ENCODE measurements at places on chromosomes 12 and 14. TPM values are rescaled to one million over a fixed set of nuclear protein-coding genes. Genes with fewer than 3 reads are reported as not detected.
A peak's percentile ranks its signal among the peaks of the same experiment; 100 is the strongest.

SIRT4 gene
- total RNA-seq: 2.3 TPM

COL2A1 gene
- total RNA-seq: 1.7 TPM

SLC5A8 gene
- not detected for total RNA-seq

KCNC2 gene
- total RNA-seq: not detected

FAM186B gene
- total RNA-seq: 0.21 TPM

GYS2 gene
- total RNA-seq: not detected

KIF26A gene
- 0.48 TPM for total RNA-seq

GRCh38 chr12:11457996-11458645 is 62.8 kb upstream of the PRB2 start:
- no peak for DNase-seq

GRCh38 chr14:51094282-51094821 is 553 bp downstream of the TRIM9 start:
- DNase-seq: no peak

DNA sequence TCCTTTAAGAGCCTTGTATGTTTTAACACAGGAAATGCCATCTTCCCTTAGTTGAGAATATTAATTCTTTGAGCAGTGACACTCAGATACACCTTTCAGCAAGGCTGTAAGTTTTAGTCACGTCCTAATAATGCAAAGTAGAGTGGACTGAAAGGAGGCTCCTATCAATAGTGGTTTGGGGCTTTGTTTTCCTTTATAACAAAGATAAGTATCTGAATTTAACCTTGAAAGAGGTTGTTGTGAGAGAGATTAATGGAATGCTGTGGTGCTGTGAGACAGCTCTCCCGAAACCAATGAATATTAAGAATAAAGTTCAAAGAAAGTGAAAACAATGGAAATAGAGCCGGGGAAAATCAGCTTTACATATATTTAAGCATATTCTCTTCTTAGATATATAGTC is 259.6 kb downstream of the ERC1 start:
- DNase-seq: no peak

DNA sequence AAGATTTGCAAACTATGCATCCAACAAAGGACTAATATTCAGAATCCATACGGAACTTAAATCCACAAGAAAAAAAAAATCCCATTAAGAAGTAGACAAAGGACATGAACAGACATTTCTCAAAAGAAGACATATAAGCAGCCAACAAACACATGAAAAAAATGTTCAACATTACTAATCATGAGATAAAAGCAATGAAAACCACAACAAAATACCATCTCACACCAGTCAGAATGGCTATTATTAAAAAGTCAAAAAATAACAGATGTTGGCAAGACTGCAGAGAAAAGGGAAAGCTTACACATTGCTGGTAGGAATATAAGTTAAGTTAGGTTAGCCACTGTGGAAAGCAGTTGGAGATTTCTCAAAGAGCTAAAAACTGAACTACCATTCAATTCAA is 16.2 kb downstream of the CDK17 start:
- DNase-seq: no peak

- DNase-seq: no peak
Measured at GRCh38 chr12:3999904-4000303, 126.7 kb upstream of the PARP11 start.

DNA sequence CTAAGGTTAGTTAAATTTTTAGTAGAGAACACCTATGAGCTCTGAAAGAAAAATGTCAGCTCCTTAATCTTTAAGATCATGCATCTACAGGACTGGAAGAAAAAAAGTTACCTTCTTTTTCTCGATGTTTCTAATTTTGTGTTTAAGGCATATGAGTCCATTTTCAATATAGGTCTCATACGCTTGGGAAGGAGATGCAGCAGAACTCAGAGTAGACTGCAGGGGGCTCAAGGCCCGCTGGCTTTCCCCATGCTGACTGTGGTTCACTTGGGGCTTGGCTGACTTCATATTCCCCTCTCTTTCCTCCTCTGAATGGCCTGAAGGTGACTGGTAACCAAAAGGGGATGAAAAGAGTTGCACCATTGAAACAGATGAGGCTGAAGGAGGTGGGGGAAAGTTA is 1.5 kb downstream of the CAPRIN2 start:
- DNase-seq: no peak

DNA sequence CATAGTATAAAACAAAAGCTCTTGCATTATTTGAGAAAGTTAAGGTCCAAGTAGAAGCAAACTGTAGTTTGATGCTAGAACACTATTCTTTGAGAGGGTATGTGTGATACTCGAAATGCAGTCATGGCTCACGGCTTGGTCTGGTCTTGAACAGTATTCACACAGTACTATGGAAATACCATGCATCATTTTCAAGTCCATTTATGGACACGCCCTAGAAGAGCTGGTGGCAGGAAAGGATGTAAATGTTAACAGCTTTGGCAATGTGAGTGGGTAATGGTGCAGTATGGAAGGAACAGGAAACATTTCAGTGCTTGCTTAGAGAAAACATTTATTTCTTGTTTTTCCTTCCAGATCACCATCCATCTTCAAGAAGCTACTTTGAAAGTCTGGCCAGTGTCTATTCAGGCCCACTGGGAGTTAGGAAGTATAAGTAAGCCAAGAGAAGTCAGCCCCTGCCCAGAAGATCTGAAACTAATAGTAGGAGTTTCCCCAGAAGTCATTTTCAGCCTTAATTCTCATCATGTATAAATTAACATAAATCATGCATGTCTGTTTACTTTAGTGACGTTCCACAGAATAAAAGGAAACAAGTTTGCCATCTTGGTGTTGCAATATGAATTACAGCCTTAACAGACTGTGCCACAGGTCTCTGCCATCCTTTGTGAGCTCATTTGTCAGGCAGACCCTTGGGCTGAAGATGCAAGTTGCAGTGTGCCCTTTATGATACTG is 5.7 kb upstream of the AKAP5 start:
- no peak for DNase-seq

DNA sequence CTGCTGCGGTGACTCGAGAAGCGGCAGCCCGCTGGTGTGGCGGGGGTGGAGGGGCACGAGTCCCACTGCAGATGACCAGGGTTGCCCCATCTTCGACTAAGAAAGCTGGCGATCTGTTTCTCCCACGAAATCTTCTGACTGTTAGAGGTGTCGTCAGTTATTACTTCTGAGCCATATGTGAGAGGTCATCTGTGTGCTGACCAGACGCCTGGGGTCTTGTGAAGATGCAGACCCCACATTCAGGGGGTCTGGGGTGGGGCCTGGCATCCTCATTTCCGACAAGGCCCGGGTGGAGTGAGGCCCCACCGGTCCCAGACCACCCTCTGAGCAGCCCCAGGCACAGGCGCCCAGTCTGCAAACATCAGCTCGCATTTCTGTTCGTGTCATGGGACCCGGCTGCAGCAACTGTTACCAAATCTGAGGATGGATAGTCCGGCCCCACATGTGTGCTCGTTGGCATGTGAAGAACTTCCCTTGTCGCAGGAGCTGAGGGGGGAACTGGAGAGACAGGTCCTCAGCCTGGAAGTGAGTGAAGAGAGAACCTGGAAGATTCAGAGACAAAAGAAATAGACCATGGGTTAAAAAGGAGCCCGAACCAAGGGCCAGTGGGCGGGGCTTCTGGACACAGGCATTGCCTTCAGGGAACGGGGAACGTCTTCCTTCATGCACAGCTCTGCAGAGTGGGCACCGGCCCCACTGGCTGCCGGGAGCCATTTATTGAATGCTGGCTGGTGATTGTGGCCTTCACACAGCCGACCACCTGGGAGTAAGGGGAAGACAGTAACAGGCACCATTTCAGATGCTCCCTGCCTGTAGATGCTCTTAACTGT is 135.2 kb downstream of the ADGRD1 start:
- DNase-seq: no peak

- DNase-seq: no peak
Measured at GRCh38 chr12:96995861-96996260, 88.8 kb downstream of the NEDD1 start.

DNA sequence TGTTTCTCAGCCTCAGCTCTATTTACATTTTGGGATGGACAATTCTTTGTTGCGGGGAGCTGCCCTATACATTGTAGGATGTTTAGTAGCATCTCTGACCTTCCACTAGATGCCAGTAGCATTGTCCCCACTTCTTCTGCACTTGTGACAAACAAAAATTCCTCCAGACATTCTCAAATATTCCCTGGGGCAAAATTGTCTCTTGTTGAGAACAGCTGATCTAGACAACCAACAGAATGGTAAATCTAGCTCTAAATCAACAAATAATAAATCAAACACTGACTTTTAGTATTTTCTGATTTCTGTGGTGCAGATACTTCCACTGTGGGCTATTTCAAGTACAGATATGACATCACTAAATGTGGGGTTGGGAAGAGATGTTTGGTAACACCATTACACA is 60.7 kb downstream of the MSRB3 start:
- DNase-seq: no peak

- DNase-seq: no peak
Measured at GRCh38 chr14:74109369-74109768, 24.6 kb downstream of the LIN52 start.

- DNase-seq: no peak
Measured at GRCh38 chr14:57319636-57320192, 50.9 kb downstream of the AP5M1 start.

- peak; percentile 86 for DNase-seq
Measured at GRCh38 chr12:116381744-116382685, 104.5 kb upstream of the MED13L start.

DNA sequence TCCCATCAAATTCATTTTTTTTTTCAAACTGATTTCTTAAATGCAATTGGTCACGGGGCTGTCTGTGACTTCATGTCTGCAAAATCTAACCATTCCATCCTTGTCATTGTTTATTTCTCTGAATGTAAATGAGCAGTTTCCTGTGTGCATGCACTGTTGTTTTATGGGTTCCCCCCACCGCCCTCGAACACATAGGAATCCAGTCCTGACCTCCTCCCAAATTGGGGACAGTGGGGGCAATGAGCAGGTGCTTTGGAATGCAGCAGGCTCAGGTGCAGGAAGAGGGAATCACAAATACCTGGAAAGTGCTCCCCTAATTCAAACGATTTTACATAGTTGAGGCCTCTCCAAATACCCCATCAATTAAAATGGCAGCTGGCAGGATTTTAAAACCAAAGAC is 62.6 kb upstream of the ESRRB start:
- no peak for DNase-seq

GRCh38 chr12:127819056-127819455 is 447.9 kb upstream of the TMEM132C start:
- no peak for DNase-seq

DNA sequence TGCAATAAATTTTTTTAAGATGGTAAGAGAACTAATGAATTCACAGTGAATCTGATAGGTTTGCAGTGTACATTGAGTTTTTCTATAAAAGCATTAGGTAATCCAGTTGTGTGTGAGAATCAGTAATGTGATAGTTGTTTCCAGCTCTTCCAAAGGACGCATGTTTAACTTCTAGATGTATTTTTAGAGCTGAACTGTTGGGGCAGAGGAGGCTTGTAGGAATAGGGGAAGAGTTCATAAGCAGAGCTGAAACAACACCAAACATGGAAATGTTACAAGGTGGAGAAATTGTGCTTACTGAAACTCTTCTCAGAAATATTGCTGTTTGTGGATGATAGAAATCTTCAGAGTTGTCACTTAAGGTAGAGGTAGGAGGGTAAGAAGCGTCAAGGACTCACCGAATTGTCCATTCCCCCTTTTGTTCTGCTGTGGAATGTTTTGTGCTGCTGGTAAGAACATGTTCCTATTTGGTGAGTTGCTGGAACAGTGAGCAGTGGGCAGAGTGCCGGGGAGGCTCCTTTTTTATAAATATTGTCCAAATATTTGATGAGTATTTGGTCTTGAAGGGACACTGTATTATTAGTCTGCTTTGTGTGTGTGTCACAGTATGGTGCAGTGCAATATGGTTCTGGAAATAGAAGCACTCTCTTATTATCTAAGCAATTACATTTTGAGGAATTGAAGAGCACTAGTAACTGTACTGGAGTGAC is 76.7 kb downstream of the ANO6 start:
- no peak for DNase-seq

DNA sequence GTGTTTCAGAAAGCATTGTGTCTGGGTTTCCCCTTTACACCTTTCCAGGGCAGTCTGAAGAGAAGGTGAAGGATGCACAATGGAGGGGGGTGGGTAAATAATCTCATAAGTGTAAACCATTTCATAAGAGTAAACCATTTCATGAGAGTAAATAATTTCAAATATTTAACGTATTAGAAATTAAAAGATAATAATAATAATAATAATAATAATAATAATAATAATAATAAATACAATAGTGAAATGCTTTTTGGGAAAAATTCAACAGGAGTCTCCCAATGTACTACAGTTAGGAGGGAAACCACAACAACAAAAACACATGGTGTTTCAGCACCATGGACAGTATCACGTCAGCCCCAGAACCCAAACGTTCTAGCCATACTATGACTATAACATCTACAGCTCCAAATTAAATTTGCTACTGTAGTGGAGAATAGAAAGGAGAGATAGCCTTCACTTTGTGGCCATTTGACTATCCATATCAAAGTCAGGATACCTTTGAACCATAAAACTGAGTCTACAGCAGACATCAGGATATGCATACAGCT is 691.8 kb downstream of the BCL11B start:
- DNase-seq: no peak
